T-helper 2 cell treated with Interferon-gamma antibody and Interleukin-4, amounts not matched to agents 5 μg/mL and 100 μg/mL, for 36 hours (primary cell): ENCODE measurements at places on chromosomes 1 and 21.

- no peak for DNase-seq
Measured at GRCh38 chr1:176033881-176034280, 173.2 kb downstream of the COP1 start.

DNA sequence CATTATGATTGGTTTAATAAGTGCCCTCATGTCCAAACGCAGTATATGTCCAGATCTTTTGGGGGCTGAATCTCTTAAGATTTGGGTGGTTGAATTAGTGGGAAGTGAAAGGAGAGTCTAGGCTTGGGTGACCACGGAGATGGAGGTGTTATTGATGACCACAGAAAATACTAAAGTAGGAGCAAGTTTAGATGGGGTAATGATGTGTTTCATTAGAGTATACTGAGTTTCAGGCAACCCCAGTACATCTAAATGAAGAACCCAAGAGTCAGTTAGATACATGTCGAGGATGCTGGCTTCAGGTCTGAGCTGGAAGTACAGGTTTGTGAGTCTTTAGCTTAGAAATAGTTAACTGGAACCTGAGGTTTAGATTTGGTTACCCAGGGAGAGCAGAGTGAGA lies 6.5 kb upstream of the ZZZ3 start:
- DNase-seq, result no peak

DNA sequence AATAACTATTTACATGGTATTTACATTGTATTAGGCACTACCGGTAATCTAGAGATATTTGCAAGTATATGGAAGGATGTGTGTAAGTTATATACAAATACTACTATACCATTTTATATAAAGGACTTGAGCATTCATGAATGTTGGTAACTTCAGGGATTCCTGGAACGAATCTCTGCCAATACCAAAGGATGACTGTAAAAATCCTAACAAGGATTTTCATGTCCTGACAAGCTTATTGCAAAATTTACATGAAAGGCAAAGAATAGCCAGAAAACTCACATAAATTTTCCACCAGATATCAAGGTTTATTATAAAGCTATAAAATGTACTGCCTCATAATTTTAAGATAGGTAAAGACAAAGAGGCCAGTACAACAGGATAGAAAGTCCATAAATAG lies 325.2 kb upstream of the NRIP1 start:
- no peak for DNase-seq

- no peak for DNase-seq
Measured at GRCh38 chr21:25107708-25108107, 499.6 kb downstream of the MRPL39 start.

DNA sequence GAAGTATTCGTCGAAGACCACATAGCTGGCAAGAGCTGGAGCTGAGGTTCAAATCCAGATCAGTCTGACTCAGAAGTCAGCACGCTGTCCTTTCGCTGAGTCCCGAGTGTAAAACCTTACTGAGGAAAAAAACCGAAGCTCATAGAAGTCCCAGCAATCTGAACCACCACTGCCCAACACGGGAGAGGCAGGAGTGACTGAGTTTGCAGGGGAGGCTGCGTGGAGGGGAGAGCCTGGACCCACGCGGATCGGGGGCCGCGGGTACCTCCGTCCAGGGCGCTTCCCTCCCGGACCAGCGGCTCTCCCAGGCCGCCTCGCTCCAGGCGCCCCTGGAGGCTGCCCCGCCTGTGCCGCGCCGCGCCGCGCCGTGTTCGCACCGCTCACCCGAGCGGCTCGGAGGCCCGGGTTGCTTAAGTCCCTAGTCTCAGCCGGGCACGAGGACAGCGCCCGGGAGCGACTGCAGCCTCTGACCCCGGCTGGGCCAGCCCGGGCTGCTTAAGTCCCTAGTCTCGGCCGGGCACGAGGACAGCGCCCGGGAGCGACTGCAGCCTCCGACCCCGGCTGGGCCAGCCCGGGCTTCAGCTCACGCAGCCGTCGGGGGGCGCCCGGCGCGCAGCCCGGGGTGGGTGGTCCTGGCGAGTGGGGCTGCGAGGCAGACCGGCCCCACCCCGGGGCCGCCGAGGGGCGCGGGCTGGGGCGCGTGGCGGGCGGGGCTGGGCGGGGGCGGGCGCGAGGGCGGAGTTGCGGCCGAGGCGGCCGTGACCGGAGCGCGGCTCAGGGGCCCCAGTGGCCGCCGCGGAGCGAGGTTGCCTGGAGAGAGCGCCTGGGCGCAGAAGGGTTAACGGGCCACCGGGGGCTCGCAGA lies at the start of gene ADAMTSL4:
TSS of gene ADAMTSL4 (plus strand) at position 777 of the 864 bp plus-strand sequence. CDS start 2,881 bp downstream, outside the sequence.
- DNase-seq, result no peak

DNA sequence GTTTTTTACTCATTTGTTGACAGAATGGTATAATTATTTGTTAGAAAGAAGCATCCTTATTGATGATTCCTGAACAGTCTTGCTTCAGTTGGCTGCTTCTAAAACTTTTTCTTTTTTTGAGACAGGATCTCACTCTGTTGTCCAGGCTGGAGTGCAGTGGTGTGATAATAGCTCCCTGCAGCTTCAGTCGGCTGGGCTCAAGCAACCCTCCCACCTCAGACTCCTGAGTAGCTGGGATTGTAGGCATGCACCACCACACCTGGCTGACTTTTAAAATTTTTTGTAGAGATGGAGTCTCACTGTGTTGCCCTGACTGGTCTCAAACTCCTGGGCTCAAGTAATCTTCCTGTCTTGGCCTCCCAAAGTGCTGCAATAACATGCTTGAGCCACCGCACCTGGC lies 38.8 kb downstream of the MACF1 start:
- DNase-seq, result no peak

GRCh38 chr1:208256091-208256490 lies 11.9 kb upstream of the PLXNA2 start:
- DNase-seq, result no peak

- no peak for DNase-seq
Measured at GRCh38 chr21:18603261-18603660, 199.7 kb upstream of the TMPRSS15 start.

GRCh38 chr1:115076384-115076915 lies 12.9 kb downstream of the TSPAN2 start:
- DNase-seq, result no peak

DNA sequence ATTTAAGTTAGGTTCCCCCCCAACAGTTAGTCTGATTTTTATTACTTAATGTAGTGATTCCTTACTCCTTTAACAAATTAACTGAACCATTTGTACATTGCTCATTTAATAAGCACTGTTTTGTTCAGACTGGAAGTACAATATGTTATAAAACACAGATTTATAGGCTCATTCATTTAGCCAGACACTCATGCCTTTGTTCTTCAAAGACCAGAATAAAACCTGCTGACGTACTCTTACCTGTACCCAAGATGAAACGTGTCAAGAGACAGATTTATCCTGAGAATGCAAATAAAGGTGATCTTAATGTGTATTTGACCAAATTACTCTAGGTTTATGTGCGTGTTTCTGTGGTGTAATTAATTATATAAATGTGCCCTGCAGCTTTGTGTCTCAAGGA lies 92.8 kb downstream of the INTS7 start:
- DNase-seq, result no peak

- peak; percentile 12 for DNase-seq
Measured at GRCh38 chr1:1510912-1511532, 940 bp upstream of the ATAD3A start.

- DNase-seq, result no peak
Measured at GRCh38 chr1:193435781-193436180, 249.4 kb upstream of the B3GALT2 start.

GRCh38 chr1:108592030-108592759 lies 32.3 kb downstream of the EEIG2 start:
- DNase-seq, result no peak

DNA sequence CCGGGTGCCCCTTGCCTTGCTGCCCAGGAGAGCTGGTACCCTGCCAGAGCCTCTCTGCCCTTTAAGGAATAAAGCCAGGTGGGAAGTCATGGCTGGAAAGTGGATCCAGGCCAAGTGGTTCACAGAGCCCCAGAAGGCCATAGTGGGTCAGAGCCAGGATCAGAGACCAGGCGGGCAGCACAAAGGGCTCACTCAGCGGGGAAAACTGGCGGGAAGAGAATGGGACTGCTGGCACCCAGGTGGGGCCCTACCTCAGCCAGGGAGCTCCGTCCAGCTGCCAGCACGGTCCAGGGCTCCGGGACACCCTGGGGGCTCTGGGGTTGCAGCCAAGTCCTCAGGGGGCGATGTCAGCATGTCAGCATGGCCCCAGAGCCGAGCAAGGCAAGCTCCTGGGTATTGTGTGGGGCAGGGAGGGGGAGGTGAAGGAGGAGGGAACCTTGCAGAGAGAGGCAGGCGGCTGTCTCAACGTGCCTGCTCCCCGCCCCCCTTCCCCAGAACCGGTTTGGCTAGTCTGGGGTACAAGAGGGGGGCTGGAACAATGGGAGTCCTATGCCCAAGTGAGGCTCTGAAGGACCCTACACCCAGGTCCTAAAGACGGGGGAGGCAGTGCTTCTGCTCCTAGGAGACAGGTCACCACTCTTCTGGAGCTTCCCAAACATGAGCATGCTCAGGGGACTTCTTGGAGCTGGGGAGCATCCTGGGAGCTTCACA lies at the start of gene ARHGEF19:
TSS of gene ARHGEF19 (minus strand) at position 402 of the 711 bp plus-strand sequence. CDS start 3,598 bp downstream, outside the sequence.
- DNase-seq, result no peak

GRCh38 chr1:207423560-207424292 lies 30.4 kb upstream of the CR2 start:
- DNase-seq, result no peak

- no peak for DNase-seq
Measured at GRCh38 chr1:169044971-169045370, 61.5 kb upstream of the ATP1B1 start.

- DNase-seq, result no peak
Measured at GRCh38 chr1:206020393-206021007, 3.2 kb downstream of the CTSE start.

- DNase-seq, result no peak
Measured at GRCh38 chr1:75707191-75707590, 17.3 kb upstream of the ACADM start.

- DNase-seq, result no peak
Measured at GRCh38 chr1:64920941-64921589, 45.3 kb downstream of the JAK1 start.

DNA sequence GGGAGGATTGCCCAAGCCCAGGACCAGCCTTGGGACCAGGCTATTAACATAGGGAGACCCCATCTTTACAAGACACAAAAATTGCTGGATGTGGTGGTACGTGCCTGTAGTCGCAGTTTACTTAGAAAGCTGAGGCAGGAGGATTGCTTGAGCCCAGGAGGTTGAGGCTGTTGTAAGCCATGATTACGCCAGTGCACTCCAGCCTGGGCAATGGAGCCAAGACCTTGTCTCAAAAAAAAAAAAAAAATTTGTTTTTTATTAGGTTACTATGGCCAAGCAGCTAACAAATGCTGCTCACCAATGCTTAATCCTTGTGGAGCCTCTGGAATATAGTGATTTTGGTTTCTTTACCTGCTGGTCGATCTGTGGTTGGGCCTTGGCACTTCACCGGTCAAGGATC lies 8.8 kb downstream of the ARID1A start:
- DNase-seq, result no peak

- DNase-seq, result no peak
Measured at GRCh38 chr1:72037745-72038343, 244.5 kb downstream of the NEGR1 start.

DNA sequence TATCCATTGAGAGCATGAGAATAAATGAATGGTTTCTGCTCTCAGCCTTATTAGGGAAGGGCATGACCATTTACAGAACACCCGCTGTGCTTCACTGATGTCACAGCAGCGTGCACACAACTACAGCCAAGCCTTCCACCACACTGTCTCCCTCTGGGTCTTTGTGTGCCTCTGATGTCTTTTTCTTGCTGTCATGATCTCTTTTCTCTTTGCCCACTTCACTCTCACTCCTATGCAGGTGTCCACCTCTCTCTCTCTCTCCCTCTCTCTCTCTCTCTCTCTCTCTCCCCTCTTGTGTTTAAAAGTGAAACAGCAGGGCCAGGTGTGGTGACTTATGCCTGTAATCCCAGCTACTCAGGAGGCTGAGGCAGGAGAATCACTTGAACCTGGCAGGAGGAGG lies 232.5 kb upstream of the JUN start:
- DNase-seq, result no peak

DNA sequence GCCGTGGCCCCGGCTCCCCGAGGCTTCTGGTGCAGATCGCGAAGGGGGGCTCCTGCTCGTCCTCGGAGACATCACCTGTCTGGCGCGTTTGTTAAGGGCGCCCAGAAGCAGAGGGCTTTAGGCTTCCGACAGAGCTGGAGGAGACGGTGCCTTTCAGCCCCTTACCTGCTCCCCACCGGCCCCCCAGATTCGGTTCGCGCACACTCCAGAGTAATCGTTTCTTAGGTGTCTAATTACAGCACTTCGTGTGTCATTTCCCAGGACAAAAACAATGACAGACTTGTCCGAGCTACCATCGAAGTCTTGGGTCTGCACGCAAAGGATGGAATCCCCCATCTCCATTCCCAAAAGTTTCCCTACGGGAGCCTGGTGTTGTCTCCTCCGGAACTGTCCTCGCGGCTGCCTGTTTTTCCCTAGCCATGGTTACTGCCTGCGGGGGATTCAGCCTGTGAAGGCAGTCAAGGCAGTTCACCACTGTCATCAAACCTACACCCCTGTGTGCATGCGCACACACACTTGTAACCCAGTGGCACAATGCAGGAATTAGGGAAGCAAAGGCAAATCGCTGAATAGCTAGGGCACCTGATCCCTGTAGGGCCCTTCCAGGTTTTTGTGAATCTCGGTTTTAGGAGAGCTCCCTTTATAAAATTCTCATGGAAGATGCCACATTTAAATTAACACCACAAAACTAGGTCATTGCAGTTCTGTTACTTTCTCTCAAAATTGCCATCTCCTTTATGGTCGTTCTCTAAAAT lies 738 bp upstream of the CDC42BPA start:
- no peak for DNase-seq

DNA sequence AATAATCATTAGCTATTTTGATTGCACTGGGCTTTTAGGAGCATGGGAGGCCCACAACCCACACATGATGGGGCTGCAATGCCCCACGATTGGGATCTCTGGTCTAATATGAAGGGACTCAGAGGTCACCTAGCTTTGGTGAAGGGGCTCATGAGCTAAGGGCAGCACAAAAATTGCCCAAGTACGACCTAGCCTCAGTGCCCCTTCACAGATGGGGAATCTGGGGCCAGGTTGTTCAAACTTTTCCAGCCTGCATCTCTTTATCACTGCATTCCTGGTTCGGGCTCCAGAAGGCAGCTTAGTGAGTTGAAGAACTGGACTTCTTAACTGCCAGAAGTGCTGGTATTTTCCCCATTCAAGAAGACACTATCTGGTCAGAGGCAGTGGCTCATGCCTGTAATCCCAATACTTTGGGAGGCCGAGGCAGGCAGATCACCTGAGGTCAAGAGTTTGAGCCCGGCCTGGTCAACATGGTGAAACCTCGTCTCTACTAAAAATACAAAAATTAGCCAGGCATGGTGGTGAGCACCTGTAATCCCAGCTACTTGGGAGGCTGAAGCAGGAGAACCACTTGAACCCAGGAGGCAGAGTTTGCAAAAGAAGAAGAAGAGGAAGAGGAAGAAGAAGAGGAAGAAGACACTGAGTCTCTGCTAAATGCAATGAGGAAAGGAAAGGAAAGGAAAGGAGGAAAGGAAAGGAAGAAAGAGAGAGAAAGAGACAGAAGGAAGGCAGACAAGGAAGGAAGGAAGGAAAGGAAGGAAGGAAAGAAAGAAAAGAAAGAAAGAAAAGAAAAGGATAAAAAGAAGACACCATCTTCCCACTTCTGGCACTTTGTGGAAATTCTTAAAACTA lies 258.5 kb upstream of the IRF2BP2 start:
- DNase-seq, result no peak
